ENCODE measurements at places on chromosomes 16 and 17. TPM values are rescaled to one million over a fixed set of nuclear protein-coding genes. Genes with fewer than 3 reads are reported as not detected.

The BICDL2 gene
- not detected for total RNA-seq

The ITGAE gene
- total RNA-seq: 10.2 TPM

The SPAG5 gene
- total RNA-seq: 19.2 TPM

- no peak for DNase-seq
Observed at GRCh38 chr17:51742571-51742970, 415.9 kb downstream of the CA10 start.

- DNase-seq: no peak
Observed at GRCh38 chr17:48503747-48504146, 27.1 kb downstream of the HOXB1 start.

The CTRB2 gene
- total RNA-seq: not detected

- no peak for DNase-seq
Observed at GRCh38 chr17:73340093-73340596, 28.3 kb upstream of the CDC42EP4 start.

DNA sequence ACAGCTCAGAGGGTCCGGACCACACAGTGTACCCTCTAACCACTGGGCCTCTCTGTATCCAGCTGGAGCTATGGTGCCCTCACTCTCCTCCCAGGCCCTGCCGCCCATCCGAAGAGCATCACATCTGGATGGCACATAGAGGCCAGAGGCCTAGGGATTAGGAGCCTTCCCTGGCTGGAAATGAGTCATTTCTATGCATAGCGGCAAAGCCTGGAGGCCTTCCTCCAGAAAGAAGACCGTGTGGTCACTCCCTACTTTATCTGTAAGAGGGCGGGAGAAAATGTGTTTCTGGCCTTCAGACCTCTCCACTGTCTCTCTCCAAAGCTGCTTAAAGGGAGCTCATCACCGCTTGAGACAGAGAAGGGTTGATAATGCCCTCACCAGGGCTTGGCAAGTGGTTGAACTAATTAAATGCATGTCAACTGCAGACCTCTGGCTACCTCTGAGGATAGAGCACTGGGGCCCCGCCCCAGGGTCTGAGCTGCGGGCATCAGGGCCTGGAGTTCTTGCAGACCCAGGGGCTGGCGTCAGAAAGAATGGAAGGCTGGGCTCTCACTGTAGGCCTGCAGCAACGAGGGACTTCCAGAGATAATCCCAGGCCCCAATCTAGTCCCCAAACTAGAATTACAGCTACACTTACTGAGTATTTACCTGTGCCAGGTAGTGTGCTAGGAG, 122.2 kb downstream of the IRX5 start:
- DNase-seq: no peak

GRCh38 chr17:64683796-64684195, 21.7 kb upstream of the SMURF2 start:
- DNase-seq: no peak

The TMED6 gene
- not detected for total RNA-seq

GRCh38 chr16:46853713-46854443, 22.9 kb upstream of the C16orf87 start:
- peak; percentile 36 for DNase-seq

The PPP1R27 gene
- total RNA-seq: not detected

GRCh38 chr16:50296807-50297206, 30.5 kb downstream of the ADCY7 start:
- DNase-seq: no peak

DNA sequence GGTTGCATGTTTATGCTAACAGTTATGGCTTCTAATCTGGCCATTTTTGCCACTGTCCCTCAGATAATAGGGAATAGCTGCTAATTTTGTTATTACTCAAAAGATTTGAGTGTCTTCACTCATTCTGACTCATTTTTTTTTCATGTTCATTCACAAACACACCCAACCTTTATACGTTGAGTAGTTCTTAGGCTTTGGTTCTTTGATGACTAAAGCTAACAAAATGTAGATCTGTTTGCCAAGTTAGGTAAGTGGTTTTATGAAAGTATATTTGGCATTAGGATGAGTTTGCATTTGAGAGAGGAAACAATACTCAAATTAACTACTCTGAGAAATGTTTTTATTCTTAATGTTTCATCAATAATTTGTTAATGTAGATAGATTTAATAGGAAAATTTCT, 3.6 kb downstream of the MAP2K4 start:
- no peak for DNase-seq

- DNase-seq: peak; percentile 25
Observed at GRCh38 chr17:41917679-41918313, 955 bp downstream of the ACLY start.

DNA sequence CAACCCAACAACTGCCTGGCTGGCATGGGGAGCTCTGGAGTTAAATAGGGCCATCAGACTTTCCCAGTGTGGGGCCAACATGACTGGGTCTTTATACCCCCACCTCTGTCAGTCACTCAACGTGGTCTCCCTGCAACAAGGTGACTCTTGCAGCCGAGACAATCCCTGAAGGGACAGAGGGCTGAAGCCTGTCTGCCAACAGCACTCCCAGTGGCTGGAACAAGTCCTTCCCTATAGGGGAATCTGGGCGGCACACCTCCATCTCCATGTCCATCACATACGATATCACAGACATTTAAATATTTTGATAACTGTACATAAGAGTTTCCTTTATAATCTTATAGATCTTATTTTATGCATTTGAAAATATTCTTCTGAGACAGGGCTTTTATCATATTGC, 4.8 kb upstream of the MAPT start:
- no peak for DNase-seq

The KIF22 gene
- total RNA-seq: 89.0 TPM

DNA sequence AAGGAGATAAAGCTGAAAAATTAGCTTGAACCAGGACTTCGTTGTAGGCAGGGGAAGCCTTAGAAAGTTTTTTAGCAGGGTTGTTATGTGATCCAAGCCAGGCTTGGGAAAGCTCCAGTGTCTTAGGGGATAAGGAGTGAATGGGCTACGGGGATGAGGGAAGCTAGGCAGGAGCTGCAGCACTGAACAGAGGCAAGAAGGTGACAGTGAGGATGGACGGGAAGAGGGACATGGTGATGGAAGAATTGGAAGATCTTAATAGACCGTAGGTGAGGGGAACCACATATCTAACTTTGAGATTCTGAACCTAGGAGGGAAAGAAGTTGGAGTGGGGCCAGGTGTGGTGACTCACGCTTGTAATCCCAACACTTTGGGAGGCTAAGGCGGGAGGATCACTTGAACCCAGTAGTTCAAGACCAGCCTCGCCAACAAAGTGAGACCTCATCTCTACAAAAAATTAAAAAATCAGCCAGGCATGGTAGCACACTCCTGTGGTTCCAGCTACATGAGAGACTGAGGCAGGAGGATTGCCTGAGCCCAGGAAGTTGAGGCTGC, 3.2 kb downstream of the RHBDL3 start:
- DNase-seq: no peak

GRCh38 chr17:61393550-61393903, 6.1 kb upstream of the TBX2 start:
- no peak for DNase-seq

DNA sequence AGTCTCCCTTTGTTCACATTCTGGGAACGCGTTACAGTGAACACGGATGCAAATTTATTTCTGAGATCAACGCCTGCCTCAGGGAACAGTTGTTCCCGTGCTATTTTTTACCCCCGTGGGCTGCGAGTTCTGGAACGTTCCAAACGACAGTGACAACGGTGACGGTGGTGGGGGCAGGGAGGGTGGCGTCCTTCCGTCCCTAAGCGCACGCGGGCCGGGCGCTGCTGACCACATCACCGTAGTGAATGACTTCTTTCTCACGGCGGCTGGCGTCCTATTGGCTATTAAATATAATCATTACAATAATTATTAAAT, 45.1 kb upstream of the SSTR5 start:
- DNase-seq: no peak

GRCh38 chr16:35533683-35534082, 2074.3 kb downstream of the TP53TG3F start:
- DNase-seq: no peak

DNA sequence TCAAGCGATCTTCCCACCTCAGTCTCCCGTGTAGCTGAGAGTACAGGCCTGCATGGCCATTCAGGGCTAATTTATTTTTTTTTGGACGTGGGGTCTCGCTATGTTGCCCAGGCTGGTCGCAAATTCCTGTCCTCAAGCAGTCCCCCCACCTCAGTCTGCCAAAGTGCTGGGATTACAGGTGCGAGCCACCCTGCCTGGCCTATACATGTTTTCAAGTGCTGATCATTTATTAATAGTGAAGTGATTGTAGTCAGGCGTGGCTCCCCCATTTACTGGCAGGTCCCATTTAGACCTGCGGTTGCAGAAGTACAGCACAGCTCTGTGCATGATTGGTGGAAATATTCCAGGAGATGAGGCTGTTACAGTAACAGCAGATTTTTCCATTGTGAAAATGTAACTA, 8.4 kb downstream of the FOXK2 start:
- DNase-seq: no peak

DNA sequence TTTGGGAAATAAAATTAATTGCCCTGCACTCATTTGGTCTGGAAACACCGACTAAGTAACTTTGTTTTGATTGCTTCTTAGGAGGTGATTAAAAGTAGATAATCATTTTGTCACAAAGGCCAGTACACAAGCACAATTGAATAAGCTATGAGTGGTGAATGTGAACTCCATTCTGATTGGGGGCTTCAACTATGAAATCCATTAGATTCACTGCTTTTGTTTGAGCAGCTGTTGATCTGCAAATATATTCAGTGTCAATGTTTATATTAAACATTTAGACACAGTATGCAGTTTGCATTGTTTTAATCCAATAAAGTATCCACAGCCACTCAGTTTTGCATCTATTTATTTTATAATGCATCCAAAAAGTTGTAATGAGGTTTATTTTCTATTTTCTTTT, 817.5 kb downstream of the CDH11 start:
- DNase-seq: no peak

The TMEM238L gene
- total RNA-seq: not detected

The CEMP1 gene
- total RNA-seq: 0.23 TPM

The OTOA gene
- 0.16 TPM for total RNA-seq

The GRAPL gene
- 21.0 TPM for total RNA-seq

DNA sequence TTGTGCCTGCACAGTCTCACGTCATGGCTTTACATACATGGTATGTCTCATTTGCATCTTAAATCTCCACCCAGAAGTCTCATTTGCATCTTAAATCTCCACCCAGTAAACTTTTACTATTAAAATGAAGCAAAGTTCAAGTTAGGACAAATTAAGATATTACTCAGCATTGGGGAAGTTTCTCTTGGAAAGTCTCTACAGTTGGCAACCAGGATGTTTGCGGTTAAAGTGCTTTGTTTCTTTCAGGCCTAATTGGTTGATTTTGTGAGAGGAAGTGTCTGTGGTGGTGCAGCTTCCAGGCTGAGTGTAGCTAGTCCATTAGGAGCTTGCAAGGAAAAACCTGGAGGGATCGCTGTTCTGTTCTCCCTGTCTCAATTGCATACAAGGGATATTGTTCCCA, 1373.3 kb upstream of the GOT2 start:
- DNase-seq: no peak

The ADAT1 gene
- total RNA-seq: 57.9 TPM

DNA sequence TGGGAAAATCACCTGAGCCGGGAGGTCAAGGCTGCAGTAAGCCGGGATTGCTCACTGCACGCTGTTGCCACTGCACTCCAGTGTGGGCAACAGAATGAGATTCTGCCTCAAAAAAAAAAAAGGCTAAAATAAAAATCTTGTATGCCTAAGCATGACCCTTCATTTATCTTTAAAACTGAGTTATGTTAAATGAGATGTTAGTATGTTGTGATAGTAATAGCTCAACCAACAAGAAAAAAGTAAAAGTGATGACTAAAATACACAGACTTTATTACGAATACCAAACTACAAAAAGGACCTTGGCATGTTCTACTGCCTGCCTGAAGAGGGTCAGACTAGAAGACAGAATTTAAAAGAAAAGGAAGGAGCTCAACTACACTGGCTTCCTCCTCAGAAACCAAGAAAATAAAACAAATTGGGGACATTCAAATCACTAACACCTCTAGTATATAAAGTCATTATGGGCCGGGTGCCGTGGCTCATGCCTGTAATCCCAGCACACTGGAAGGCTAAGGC, 4.4 kb downstream of the SMURF2 start:
- no peak for DNase-seq

DNA sequence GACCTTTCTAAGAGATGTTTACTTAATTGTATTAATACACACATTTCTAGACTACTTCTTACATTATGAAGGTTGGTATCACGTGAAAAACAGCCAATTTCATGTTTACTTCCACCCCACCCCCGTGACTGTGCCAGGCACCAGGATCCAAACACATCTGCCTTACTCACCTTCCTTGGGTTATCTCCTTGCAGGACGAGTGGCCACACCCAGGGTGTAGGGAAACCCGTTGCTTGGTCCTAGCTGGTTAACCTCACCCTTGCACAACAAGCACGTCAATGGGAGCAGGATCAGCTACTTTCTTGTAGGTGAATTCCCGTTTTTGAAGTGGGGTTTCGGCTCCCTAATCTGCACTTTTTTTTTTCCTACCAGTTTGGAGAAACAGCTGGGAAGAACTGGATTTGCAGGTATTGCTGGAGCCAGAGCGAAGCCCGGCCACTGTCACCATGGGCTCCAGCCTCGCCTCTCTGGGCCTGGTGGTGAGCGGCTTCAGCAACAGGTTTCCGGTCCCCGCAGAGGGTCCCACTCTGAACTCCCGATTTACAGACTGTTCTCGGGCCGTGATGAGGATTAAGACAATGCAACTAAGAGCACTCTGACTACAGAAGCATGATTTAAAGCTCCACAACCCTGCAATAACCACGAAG, 2.1 kb upstream of the UBB start:
- DNase-seq: no peak

DNA sequence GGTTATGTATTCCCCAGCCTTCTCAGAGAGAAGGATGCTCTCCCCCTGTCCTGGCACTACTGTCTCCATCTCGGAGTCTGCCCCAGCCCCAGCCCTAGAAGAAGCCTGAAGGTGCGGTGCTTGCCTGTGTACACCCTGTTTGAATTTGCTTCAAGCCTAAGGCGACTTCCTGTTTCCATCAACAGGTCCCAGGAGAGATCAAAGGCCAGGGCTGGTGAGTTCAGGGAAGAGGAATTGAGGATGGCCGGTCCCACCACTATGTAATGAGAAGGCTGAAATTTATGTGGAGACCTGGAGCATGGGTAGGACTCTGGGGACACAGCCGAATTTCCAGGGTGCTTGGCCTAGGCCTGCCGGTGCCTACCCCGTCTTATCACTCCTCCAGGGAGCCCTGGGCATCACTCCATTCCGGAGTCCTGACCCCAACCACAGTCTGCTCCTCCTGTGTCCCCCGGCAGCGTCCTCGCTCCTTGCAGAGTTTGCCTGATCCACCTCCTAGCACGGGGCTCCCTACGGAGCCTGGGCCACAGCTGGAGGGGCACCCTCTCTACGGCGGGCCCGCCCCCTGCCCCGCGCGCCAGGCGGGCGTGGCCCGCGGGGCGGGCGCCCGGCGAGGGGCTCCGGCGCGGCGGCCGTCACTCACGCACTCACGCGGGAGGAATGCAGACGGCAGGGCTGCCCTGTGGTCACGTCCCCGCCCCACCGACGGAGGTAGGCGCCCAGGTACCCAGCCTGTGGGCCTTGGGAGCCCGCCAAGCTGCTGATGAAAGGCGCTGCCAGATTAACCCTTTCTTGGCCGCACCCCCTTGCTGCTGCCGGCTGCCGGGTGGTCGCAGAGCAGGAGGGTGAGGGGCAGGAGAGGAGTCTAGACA, 53.8 kb upstream of the TAC4 start:
- no peak for DNase-seq

Data from T-helper 17 cell (primary cell).